ENCODE measurements at places on chromosomes 4 and X.
A peak's percentile ranks its signal among the peaks of the same experiment; 100 is the strongest.

- no peak for DNase-seq
These were observed 18.4 kb upstream of the FAM47E start for GRCh38 chr4:76233083-76233482.

- DNase-seq: no peak
These were observed 290.5 kb downstream of the BMPR1B start for GRCh38 chr4:95048296-95048695.

DNA sequence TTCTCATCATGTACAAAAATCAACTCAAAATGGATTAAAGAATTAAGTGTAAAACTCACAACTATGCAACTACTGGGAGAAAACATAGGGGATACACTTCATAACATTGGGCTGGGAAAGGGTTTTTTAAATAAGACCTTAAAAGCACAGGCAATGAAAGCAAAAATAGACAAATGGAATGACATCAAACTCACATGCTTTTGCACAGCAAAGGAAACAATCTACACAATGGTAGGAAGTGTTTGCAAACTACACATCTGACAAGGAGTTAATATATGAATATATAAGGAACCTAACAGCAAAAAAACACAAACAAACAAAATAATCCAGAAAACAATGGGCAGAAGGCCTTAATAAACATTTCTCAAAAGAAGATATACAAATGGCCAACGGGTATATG, 57.9 kb downstream of the FREM3 start:
- no peak for DNase-seq

DNA sequence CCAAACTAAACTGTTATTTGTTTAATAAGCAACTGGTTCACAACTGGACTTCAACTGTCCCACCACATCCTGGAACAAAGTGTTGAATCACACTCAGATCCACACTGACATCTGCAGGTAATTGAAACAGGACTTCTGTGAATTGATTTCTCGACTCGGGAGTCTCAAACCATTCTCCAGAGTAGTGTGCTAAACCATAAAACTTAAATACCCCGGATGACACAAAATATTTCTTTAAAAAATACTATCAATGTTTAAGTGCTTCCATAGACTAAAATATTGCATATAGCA, 95.4 kb upstream of the PLAC1 start:
- DNase-seq: no peak

- no peak for DNase-seq
These were observed 94.6 kb downstream of the PAPSS1 start for GRCh38 chr4:107625391-107625902.

- no peak for DNase-seq
These were observed 560.4 kb downstream of the STPG2 start for GRCh38 chr4:97582890-97583289.

DNA sequence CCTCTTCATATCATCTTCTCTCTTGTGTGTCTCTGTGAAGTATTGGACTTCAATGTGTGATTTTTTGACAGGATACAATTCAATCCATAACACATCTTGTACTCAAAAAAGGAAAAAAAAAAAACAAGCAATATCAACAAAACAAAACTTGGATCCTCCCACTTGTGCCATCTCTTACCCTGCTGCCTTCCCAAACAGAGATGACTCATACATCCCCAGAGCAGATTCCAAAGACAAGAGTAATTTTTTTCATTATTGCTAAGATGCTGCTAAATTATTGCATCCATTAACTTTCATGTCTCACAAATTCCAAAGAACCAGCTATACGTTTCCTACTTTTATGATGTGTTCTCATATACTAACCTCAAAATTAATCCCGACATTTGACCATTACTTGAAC, 479.2 kb downstream of the GBA3 start:
- no peak for DNase-seq

DNA sequence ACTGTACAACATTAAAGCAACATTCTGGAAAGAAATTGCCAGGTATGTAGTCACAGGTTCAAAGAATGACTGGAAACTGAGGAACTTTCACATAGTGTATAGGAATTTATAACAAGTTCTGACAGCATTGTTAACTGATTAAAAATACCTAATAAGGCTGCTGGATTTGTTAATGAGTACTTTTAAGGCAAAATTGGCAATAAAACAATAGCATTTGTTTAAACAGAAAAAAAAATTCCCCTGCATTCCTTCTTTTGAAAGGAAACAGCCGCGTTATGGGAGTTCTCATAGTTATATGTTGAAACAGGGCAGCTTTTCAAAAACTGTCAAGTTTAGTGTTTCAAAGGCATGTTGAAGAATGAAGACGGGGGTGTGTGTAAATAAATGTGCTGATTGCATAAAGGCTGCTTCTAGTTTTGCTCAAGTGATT, 282.5 kb upstream of the FAT1 start:
- no peak for DNase-seq

DNA sequence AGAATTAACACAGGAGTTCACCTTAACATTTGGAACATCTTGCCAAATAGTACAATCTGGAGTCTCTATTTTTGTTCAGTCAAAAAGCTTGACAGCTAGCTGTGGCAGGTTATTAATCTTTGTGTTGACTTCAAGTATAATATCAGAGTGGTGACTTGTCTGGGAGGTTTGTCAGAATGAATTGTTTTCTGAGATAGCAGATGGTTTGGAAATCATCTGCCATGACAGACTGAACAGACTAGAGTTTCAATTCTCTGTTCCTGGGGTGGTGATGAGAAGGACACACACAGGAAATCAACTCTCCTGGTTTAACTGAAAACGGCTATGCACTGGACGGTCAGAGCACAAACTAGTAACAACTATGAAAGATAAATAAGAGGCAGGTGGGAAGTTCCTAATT, 203.3 kb upstream of the EMCN start:
- DNase-seq: no peak

GRCh38 chr4:147398556-147398955, 82.3 kb upstream of the EDNRA start:
- DNase-seq: no peak

- DNase-seq: no peak
These were observed at the start of gene GUCY2F for GRCh38 chrX:109481986-109482385. GUCY2F (minus strand) TSS chrX:109482086; CDS start chrX:109475936, 6,150 bp downstream.

GRCh38 chrX:37813570-37813969, 33.7 kb downstream of the CYBB start:
- no peak for DNase-seq

- DNase-seq: no peak
These were observed 117.9 kb downstream of the PPEF1 start for GRCh38 chrX:18825375-18825774.

GRCh38 chr4:3827616-3828492, 61.7 kb downstream of the ADRA2C start:
- DNase-seq: no peak

- no peak for DNase-seq
These were observed 43.6 kb upstream of the TBC1D9 start for GRCh38 chr4:140799686-140800225.

DNA sequence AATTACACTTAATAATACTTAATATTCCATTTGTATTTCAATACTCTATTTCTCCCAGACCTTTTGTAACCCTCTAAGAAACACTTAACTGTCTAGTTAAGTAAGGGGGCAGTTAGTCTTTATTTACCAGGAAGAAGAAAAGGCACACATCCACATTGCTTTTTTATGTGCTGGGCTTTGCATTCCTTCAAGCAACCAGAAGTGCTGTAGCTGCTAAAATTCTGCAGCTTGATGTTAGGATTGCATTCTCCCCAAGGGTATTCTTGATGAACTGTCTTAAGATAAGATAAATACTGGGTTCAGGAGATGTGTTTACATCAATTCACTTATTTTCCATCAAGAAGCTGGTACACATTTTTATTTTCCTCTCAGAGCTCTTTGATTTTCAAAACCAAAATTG, 24.0 kb downstream of the ASIC5 start:
- DNase-seq: no peak

DNA sequence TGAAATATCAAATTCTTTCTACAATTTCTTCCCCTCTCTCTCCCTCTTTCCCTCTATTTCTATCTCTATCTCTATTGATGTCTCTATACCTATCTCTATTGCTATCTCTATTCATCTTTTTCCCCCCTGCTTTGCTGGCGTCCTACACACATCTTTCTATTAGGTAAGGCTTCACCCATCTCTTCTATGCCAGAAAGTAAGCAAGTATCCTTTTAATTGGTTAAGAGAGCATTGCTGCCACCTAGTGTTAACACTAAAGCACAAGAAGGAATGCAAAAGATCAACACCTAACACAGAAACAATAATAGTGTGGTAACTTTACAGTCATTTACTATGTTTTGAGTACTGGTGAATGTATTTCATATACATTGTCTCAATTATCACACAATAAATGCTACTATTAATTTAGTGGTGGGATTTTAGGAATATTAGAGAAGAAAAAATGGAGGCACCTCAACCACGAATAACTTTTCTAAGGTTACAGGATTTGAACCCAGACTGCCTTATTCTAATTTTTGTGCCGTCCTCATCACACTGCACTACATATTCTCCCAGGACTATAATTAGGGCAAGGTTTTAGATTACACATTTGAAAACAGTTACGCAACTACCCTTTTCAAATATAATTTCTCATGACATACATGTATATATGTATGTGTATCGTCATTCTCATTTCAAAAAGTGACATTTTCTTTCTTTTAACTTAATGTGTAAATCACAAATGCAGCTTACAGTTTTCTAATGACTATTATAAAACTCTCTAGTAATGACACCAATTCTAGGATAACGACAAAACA, 3.7 kb upstream of the C4orf36 start:
- DNase-seq: no peak

GRCh38 chr4:83731609-83732008, 195.7 kb downstream of the GPAT3 start:
- DNase-seq: no peak

GRCh38 chrX:49291615-49292337, 11.7 kb upstream of the GAGE10 start:
- peak; percentile 38 for DNase-seq

- DNase-seq: no peak
These were observed 115.8 kb downstream of the HS6ST2 start for GRCh38 chrX:132842460-132843238.

- DNase-seq: no peak
These were observed 13.3 kb downstream of the KIAA0232 start for GRCh38 chr4:6795821-6796220.

- DNase-seq: no peak
These were observed 5.2 kb upstream of the JAKMIP1 start for GRCh38 chr4:6205567-6205931.

- no peak for DNase-seq
These were observed 617 bp upstream of the PDHA1 start for GRCh38 chrX:19343085-19343534.

GRCh38 chrX:35622601-35623000, 175.5 kb upstream of the MAGEB16 start:
- DNase-seq: no peak

- no peak for DNase-seq
These were observed 558.3 kb upstream of the GRIA3 start for GRCh38 chrX:122625821-122626220.

GRCh38 chrX:137031517-137032340, 2.1 kb downstream of the GPR101 start:
- no peak for DNase-seq

DNA sequence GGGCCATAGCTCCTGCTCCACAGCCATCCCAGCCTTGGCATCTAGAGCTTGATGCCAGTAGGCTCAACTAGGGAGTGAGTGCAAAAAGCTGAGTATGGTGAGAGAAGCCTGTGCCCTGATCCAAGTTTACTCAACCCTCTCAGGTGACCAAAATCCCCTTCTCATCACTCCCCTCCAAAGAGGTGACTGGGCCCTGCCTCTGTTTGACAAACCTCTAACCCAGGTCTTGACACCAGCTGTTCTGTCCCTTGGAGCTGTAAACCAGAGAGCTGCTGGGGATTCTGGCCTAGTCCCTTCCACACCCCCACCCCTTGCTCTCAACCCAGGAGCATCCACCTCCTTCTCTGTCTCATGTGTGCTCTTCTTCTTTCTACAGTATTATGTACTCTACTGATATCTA, 73.5 kb downstream of the MSN start:
- no peak for DNase-seq

DNA sequence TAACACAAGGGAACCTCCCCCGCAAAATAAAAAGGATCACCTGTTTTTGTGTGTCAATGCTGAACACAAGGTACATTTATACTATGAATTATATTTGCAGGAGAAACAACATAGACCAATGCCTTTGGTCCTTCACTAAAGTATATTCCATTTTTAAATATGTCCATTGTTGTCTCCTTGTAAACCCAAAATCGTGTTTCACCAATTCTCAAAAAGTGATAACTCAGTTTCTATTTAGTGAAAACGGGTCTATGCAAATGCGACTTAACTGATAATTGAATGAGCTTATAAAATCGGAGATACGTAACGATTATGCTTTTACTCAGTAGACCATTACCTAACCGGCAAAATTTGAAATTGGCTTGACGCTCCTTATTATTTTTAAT, 2.1 kb downstream of the BRWD3 start:
- DNase-seq: no peak

DNA sequence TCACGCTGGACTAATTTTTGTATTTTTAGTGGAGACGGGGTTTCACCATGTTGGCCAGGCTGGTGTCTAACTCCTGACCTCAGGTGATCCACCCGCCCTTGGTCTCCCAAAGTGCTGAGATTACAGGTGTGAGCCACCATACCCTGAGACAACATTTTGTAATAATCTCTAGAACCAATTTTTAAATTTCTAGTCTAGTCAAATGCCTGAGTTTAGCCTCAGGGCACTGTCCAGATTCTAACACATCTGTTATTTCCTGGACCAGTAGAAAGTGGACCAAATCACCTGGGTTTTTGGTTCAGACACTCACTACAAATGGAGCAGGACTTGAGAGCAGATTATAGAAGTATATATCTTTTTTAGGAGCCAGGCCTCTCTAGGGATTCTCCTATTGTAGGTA, 21.6 kb downstream of the ART3 start:
- DNase-seq: no peak

- peak; percentile 3 for DNase-seq
These were observed 46.4 kb downstream of the PAGE2 start for GRCh38 chrX:55135171-55135570.

DNA sequence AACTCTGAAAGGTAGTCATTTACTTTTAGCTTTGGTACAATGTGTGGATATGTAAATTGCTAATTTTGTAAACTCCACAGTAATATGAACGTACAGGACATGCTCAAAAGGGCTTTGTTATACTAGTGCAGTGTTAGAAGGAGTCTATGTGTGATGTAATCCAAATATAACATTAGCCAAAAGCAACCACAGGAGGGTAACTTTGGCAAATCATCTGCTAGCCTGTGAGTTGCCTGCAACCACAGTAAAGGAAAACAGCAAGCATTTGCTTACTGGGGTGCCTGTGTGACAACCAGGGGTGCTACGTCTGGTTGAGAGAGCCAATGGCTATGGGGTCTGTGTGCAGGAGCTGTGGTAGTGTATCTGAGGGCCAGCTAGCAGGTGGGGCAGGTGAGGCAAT, 245.8 kb downstream of the ADAMTS3 start:
- no peak for DNase-seq

DNA sequence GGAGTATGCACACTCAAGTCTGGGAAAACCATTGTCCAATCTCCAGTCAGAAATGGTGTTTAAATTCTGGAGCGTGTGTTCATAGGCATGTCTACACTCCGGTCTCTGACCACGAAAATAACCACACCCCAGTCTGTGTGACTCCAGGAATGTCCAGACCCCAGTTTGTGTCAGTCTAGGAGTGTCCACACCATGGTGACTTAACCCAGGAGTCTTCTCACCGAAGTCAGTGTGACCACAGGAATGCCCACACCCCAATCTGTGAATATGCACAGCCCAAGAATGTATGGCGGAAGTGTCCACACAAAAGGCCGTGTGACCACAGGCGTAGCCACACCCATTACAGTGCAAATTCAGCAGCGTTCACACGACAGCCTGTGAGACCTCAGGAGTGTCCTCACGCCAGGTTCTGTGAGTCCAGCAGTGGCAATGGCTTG, 11.4 kb downstream of the FTSJ1 start:
- DNase-seq: no peak

Data from activated T-helper 1 cell treated with Interleukin-2 at 50 U/mL for 16 hours (primary cell).